H4 (cell line): ENCODE measurements at places on chromosomes 16 and 17.

DNA sequence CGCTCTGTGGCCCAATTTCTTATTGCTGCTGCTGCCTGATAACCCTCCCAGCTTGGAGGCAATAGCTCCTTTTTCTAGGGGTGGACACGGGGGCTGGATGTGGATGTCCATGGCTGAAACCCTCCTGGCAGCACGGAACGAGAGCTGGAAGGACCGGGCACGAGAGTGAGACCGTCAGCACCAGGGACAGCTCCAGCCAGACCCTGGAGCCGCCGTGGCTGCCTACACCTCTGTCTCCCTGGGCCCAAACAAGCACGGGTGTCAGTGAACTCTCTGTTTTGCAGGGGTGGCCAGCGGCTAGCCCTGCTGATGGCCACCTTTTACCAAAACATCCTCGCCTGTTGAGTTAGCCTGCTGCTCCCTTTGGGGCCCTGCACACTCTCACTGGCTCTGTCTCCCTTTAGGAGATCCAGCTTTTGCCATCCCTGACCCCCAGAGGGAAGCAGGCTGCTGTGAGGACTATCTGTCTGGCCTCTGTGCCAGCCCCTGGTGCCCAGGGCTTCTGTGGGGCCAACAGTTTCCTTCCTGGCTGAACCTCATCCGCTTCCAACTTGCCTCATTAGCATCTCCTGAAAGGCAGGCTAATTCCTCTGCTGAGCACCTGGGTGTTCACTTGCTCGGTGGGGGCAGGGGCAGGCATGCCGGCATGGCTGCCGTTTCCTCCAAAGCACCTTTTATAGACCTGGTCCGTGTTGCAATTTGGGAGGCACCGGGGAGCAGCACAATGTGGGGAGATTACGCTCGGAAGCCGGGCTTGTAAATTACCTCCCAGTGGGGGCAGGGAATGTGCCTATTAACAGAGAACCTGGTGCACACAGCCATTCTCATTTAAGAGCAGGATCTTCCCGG, 118.1 kb downstream of the ENGASE start:
- no peak for DNase-seq

GRCh38 chr16:22675745-22676540, 138.0 kb upstream of the HS3ST2 start:
- DNase-seq: no peak

DNA sequence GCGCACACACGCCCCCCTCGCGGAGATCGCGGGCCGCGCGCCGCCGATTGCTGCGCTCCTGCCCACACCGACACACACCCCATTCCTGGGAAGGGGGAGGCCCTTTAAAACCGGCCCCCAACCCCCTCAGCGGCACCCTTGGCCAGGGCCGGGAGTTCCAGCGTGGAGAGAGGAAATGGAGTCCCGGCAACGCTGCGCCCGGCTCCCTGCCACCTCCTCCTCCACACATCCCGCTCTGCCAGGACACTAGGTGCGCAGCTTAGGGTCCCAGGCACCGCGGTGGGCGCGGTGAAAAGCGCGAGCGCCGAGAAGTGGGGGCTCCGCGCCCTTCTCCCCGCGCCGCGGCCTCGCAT, 397 bp downstream of the CDC42EP4 start:
- DNase-seq: no peak

GRCh38 chr16:85258166-85258565, 145.9 kb upstream of the CIBAR2 start:
- DNase-seq: no peak

GRCh38 chr17:7384489-7385081, 3.7 kb downstream of the TNK1 start:
- DNase-seq: no peak

- no peak for DNase-seq
Observed at GRCh38 chr16:61323456-61323855, 712.8 kb downstream of the CDH8 start.

GRCh38 chr16:3819175-3819527, 61.4 kb downstream of the CREBBP start:
- DNase-seq: no peak

- no peak for DNase-seq
Observed at GRCh38 chr16:49261930-49262329, 19.7 kb downstream of the CBLN1 start.

DNA sequence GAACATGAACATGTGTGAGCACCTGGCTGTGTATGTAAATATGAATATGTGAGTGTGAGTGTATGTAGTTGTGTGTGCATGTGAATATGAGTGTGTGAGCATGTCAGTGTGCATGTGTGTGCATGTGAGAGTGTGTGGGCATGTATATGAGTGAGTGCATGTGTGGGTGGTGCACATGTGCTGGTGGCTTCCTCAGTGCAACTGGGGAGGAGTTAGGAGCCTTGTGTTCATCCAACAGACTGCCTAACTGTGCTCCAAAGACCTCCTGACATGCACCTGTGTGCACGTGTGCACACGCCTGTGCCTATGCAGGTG, 1.4 kb downstream of the TMEM235 start:
- no peak for DNase-seq

- DNase-seq: no peak
Observed at GRCh38 chr17:44466339-44466738, 36.9 kb downstream of the GPATCH8 start.

GRCh38 chr17:61756561-61756960, 106.8 kb downstream of the BRIP1 start:
- DNase-seq: no peak

GRCh38 chr17:80470603-80471002, 5.8 kb downstream of the NPTX1 start:
- DNase-seq: no peak

DNA sequence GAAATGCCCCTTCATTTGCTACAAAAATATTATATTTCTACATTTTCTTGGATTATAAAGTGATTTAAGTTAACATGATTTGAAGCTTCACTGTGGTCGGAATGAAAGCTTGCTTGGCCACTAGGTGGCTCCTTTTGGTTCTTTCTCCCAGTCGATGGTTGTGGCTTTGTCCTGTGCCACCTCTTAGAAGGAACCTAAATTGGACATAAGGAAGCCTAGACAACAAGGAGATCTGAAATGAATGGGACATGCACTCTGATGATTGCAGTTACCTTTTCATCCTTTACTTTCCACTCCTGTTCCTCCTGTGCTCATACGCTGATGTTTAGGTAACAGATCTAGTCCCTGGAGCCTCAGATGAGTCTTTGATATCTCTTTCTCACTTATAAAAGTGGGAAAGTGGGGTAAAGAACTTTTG, 39.2 kb downstream of the FTO start:
- peak; percentile 42 for DNase-seq

DNA sequence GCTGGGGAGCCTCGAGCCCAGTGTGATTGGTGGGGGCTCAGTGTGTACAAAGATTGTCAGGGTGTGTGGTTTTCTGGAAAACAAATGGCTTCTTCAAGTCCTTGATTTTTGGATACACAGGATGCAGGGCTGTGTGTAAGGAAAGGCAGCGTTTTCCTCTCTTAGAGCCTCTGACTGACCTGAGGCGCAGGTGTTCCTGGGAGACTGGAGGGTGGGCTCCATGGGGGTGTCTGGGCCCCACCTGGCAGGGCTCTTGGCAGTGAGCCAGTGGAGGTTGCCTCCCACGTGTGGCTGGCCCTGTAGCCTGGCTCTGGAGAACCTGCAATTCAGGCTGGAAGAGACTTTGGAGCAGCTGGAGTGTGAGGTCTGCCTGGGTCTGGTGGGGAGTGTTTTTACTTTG, 5.0 kb downstream of the FOXK2 start:
- DNase-seq: no peak

GRCh38 chr16:87418644-87419043, 26.5 kb downstream of the MAP1LC3B start:
- DNase-seq: no peak

DNA sequence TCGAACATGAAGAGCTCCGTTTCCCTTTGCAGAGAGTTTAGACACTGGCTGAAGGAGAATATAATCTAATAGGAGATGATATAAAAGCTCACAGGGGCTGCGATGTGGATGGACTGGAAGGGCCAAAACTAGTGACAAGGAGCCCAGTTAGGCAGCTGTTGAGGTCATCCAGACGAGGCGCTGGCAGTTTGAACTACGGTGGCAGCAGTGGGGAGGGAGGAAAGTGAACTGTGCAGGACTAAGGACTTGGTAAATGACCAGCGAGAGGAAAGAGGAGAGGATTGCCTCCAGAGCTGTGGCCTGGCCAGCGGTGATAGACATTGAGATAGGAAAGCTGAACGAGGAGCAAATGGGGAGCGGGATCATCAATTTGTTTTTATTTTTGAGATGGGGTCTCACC, 14.6 kb upstream of the YWHAE start:
- DNase-seq: no peak

- DNase-seq: no peak
Observed at GRCh38 chr17:81511804-81512561, 616 bp downstream of the ACTG1 start.

DNA sequence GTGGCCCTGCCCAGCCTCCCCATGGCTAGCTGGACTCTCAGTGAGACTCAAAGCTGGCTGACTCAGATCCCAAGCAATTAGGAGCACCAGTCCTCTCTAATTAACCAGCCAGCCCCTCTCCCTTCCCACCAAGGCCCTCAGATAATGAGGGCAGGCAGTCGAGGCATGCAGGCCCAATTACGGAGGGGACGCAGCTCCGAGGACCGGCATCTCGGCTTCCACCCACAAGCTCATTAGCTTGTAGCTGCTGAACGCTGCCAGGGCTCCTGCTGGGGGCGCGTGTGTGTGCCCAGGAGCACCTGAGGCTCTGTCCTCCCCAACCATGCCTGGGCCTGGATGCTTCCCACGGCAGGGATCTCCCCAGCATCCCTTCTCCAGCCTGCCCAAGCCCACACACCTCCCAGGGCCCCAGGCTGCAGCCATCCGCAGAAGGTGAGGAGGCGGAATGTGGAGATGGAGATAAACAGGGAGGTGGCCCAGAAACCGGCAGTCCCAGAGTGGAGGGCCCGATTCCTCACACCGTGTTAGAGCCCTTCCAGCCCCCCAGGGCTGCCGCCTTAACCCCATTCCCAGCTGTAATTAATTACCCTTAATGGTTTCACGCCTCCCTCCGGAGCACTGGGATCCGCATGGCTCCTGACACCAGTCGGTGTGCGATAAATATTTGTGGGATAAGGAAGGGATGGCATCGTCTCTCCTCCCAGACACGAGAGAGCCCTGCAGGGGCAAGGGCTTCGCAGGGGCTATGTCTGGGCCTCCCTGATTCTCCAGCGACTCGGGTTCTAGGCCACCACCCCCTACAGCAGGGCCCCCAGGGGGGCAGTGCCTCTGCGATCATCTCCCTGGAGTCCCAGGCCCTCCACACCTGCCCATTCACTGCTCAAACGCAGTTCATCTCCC, 42.2 kb downstream of the RPH3AL start:
- no peak for DNase-seq

- DNase-seq: peak; percentile 34
Observed at GRCh38 chr17:38322156-38322779, 21.5 kb downstream of the GPR179 start.

DNA sequence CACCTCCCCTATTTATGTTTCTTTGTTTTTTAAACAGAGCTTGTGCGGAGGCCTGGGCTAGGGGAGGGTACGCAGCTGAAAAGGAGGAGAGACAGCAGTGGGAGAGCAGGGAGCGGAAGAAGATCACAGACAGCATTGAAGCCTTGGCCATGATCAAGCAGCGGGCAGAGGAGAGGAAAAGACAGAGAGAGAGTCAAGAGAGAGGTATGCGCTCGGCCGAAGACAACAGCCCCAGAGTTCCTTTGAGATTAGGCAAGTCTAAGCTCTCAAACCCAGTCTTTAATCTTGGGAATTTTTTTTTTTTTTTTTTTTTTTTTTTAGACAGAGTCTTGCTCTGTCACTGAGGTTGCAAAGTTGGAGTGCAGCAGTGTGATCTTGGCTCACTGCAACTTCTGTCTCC, 20.6 kb downstream of the DNAAF1 start:
- DNase-seq: no peak

GRCh38 chr16:72373201-72373600, 201.2 kb upstream of the PMFBP1 start:
- no peak for DNase-seq

DNA sequence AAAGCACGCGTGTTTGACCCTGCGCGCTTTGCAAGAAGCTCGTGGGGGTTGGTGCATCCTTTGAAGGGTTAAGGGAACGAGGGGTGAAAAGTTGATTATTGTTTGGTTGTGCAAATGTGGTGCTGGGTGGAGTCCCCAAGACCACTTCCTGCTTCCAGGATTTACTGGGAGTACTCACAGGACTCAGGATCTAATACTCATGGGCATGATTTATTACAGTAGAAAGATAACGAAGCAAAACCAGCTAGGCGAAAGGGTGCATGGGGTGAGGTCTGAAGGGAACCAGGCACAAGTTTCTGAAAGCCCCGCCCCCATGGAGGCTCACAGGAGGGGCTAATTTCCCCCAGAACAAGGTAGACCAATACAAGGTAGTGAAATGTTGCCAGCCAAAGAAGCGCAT, 58.8 kb downstream of the RPTOR start:
- DNase-seq: no peak

- DNase-seq: peak; percentile 22
Observed at GRCh38 chr17:3710951-3711383, 12.7 kb upstream of the HASPIN start.

DNA sequence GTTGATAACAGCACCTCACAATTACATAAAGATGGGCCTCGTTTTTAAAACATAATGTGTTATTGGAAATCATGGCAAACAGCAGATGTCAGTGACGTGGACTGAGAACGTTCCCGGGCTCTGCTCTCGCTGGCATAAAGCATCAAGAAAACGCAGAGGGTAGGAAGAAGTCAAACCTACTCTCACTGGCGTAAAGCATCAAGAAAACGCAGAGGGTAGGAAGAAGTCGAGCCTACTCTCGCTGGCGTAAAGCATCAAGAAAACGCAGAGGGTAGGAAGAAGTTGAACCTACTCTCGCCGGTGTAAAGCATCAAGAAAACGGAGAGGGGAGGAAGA, 110.6 kb downstream of the VPS53 start:
- DNase-seq: no peak

DNA sequence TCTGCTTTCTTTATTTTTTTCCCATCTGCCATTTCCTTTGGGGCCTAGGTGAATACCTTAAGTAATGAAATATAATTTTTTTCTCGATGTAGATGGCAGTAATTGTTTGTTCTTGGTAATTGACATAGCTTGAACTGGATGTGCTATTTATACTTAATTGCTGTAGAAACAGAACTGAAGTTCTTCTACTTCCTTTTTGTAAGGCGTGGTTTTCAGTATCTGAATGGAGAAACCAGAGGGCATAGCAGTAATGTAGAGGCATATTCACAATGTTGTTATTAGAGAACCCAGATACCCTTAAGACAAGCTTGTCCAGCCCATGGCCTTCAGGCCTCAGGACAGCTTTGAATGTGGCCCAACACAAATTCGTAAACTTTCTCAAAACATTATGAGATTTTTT, 16.4 kb downstream of the ATP6V0A1 start:
- no peak for DNase-seq

- DNase-seq: no peak
Observed at GRCh38 chr16:2235695-2236336, 428 bp upstream of the DNASE1L2 start.
